ENCODE measurements at places on chromosomes 3 and 15.

- DNase-seq = no peak
Observed at GRCh38 chr3:22582266-22582665, 620.9 kb upstream of the UBE2E2 start.

DNA sequence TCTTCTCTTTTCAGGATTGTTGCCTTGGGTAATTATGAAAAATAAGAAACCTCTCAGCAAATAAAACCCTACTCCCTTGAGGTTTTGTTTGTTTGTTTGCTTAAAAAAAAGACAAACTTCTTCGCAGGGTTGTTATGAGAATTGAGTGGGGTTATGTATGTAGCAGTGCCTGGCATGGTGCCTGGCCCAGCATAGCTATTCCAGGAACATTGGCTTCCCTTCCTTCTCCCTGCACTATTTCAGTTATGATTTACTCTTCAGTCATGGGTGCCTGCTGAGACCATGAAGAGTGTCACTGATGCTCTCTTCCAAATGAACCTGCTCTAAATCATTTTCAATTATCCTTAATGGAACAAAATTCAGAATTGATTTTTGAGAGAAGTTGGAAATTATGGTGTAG, 283.5 kb upstream of the ROPN1 start:
- DNase-seq = no peak

DNA sequence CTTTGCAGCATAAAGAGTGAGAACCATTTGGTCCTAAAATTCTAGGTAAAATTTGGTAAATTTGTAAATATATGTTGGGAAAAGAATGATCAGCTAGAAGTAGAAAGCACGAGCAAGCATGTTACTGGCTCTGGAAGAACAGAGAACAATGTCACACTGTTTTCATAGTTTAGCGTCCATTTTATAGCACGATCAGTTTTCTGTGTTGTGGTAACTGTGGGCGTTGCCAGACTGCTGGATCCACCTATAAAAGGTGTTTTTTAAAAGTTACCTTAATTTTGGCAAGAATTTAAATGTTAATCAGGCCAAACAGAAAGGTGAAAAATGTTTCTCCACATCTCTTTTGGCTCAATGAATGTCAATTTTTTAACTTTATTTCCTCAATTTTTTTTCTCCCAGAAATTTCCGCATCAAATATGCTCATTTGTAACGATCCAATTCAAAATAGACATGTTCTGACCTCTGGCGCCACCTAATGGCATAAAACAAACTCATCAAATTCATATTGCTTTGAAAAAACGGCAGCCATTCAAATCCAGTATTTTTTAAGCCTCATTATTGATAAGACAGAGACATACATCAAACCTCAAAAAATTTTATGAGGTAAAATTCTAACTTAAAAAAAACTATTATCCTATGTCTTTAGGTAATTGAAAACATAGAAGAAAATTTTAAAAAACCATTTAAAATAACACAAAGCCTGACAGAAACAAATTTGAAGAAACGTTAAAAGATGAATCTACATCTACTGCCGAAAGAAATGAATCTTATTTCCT, 5.5 kb upstream of the GP5 start:
- peak; percentile 67 for DNase-seq

GRCh38 chr3:16396202-16396601, 117.3 kb downstream of the RFTN1 start:
- DNase-seq = no peak

DNA sequence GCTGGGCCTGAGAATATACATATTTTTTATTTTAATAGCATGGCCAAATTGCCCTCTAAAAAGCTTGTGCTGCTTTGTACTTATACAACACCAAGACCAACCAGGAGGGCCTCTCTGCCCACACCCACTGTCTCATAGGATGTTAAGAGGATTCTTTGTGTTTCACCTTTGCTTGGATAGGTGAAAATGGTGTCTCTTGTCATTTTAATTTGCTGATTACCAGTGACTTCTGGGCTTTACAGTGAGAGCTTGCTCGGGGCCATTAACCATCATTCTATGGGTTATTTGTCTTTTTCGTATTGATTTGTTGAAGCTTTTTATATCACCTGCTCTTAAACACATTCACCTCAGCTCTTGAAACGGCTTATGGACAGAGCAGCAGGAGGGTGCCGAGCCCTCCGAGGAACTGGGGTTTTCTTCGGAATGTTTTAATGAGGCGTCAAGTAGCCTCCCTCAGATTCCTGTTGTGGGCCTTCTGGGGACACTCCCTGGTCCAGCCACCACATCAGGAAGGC, 10.5 kb downstream of the PTH1R start:
- DNase-seq = no peak

DNA sequence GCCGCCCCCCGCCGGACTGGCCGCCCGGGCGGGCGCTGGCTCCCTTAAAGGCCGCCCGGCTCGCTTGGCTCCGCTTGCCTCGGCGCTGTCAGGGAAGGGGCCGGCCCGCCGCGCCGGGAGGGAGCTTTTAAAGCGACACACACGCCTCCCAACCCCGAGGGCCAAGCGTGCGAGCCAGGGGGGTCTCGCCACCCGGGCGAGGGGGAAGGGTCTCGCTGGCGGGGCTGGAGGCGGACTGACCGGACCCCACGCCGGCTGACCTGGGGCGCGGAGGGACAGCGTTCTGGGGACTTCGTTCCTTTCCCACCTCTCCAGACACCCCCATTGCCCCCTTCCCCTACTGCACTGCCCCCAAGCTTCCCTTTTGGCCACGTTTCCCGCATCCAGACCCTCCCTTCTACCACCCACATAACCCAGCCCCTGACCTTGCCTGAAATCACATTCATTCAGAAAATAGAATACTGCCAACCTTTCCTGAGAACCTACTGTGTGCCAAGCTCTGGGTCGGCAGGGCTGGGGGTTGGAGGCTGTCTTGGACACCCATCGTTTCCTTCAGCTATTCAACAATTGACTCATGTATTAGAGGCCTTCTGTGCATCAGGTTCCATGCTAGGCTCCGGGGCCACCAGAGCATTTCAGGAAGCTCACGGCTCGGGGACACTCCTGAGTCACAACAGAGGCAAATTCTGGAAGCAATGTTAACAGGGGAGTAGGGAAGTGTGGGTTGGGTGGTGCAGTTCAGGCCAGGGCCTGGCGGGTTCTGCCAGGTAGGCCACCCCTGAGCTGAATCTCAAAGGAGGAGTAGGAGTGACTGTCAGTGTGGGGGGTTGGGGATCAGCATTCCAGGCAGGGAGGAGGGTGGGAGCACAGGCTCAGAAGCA, at the start of gene INSYN1:
INSYN1 (minus strand) TSS at position 102 of the 881 bp plus-strand sequence. CDS start 2,221 bp downstream, outside the sequence.
- no peak for DNase-seq

- DNase-seq = no peak
Observed at GRCh38 chr3:117297065-117297464, 587.5 kb downstream of the TUSC7 start.

DNA sequence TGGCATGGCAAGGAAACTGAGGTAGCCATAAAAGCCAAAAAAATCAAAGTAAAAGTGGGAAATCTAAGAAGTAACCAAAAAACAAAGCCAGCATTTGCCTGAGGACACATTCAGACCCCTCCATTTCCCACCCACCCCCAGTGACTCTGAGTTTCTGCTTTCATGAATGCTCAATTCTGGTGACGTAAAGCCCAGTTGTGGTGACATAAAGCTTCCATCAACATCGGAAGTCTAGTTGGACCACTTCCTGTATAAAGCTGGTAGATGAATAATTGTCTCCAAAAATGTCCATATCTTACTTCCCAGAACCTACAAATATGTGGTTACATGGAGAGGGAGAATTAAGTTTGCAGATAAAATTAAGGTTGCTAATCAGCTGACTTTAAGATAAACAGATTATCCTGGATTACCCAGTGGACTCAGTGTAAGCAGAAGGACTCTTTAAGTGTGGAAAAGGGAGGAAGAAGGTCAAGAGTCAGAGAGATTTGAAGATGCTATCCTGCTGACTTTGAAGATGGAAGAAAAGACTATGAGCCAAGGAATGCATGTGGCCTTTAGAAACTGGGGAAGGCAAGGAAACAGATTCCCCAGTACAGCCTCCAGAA, 62.0 kb upstream of the ST3GAL6 start:
- DNase-seq = no peak

DNA sequence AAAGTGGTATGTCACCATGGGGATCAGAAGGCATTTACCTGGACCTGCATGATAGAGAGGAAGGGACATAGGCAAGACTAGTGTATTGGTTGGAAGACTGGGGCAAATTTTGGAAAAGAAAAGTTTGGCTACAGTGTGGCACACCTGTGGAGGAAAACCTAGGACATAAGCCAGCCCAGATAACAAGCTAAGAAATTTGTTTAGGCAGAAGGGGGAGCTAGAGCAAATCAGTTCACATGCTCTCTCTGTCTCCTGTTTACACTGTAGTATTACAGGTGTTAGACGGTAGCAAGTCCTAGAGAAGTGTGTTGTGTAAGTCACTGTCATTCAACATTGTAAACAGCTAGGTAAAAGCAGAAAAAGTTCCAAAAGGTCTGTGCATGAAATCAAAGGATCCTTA, 11.9 kb upstream of the ALDH1A2 start:
- DNase-seq = no peak

- DNase-seq = no peak
Observed at GRCh38 chr3:97889814-97890213, 68.0 kb downstream of the CRYBG3 start.

DNA sequence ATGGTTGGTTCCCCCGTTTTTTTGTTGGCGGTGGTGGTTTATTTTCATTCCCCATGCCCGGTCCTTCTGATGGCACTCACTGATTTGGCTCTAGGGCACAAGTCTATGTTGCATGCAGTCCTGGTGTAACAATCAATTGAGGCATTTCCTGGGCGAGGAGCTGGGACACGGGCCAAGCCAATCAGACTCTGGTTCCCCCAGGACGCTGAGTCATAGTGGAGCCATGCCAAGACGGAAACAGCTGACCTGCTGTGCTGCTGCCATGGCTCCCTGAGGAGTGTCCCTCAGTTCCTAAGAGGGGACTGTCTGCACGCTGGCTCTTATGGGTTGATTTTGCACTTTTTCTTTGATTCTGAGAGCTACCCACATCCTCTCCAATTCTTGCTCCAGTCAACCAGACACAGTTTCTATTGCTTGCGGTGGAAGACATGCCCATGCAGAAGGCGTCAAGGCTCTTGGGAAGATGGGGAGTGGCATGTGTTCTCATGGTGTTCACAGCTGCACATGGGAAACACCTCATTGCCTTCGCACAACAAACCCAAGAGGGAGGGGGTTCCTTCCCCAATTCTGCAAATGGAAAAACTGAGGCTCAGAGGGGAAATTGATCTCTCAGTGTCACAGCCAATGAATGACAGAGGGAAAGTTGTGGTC, 28.3 kb upstream of the ALDH1L1 start:
- no peak for DNase-seq

GRCh38 chr3:171712171-171712938, 97.9 kb downstream of the PLD1 start:
- no peak for DNase-seq

DNA sequence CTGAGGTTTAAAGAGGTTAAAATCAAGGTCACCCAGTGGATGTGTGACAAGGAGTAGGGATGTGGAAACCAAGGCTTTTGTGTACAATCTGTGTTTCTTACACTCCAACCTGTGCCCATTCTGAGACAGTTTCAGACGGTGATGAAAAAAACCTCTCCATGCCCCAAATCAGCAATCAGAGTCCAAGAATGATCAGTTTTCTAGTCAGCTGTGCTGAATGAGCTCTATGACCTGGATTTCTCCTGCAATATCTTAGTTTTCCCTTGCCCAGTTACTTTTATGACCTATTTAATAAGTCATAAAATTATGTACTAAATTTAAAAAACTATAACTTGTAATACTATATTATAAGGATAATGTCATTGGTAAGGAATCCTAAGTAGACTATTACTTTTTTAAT, 37.5 kb upstream of the CBLB start:
- DNase-seq = no peak

DNA sequence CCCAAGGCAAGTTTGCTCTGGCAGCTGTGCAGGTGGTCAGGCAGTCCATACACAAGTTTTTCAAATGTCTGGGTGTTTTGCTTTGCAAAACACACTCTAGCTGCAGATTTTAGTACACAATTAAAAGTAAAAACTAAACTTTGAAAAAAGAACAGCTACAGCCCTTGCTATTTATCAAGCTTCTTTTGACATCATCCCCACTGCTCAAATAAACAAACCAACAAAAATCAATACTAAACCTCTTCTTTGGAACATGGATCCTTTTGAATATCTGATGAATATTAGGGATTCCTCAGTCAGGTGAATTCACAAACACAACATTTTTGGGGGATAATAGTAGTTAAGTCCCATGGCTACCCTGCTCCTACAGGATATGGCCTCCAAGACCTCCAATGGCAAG, 249.2 kb downstream of the SUCLG2 start:
- no peak for DNase-seq

- no peak for DNase-seq
Observed at GRCh38 chr3:76565496-76566210, 474.2 kb upstream of the ROBO2 start.

DNA sequence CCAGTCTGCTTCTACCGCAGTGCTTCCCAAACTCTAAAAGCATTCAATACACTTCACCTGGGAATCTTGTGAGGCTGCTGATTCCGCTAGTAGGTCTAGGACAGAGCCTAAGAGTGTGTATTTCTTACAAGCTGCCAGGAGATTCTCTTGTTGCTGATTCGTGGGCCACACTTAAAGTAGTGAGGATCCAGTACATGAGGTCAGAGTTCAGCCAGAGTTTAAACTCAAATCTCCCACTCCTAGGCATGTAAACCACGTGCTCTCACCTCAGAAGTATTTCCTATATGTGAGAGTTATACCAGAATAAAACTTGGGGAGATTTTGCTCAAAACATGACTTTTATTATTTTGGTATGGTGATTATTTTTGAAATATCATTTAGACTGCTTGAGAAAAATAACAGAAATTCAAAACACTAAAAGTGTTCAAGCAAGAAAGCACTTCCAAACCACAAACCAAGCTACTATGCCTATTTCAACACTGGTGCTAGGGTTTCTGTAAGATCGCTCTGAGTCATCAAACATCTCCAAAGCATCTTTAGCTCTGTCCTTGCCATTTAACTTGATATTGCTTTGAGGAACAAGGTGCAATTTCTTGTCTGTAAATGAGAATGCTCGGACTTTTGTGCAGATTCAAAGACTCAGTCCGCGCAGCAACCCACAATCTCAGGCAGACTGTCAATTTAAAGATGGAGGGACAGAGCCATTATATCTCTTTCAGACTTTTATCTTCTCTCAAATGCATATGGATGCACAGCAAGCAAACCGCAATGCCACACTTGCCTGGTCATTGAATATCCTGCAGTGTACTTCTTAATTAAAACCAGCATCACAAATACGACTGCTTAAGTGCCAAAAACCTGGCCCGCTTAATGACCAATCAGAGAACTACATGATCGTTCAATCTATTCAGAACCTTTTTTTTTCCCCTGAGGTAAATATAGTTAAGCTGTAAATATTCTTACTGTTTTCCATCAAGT, 59.8 kb downstream of the AGTR1 start:
- no peak for DNase-seq

GRCh38 chr15:74884428-74885223, 5.2 kb upstream of the MPI start:
- no peak for DNase-seq

DNA sequence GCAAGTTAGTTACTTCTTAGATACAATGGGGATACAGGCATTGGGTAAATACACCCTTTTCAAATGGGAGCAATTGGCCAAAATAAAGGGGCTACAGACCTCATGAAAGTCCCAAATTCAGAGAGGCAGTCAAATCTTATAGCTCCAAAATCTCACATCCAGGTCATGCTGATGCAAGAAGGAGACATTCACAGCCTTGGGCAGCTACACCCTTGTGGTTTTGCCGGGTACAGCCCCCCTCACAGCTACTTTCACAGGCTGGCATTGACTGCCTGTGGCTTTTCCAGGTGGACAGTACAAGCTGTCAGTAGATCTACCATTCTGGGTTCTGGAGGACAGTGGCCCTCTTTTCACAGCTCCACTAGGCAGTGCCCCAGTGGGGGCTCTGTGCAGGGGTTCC, 17.5 kb upstream of the PLSCR1 start:
- DNase-seq = no peak

- DNase-seq = no peak
Observed at GRCh38 chr3:83011481-83011880, 1250.0 kb upstream of the GBE1 start.
